DMS53 (cell line): ENCODE measurements at places on chromosomes 2 and 18.

- DNase-seq = peak; percentile 82
Measured at GRCh38 chr2:84495539-84496146, 20.7 kb upstream of the DNAH6 start.

DNA sequence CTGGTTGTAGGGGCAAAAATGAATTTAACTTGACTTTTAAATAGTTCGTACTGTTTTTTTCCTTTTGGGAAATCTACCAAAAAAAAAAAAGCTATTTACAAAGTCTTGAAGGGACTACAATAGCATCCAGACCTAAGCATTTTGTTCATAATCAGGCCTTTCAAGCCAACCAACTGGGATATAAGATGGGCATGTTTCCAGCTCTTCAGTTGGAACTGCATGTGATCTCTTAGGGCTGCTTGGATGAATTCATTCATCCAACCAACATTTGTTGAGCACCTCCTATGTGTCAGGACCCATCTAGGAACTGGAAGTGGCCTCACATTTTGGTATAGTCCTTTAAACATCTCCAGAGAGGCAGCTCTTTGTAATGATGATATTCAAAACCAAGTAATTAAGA lies 98.6 kb downstream of the AAK1 start:
- no peak for DNase-seq

DNA sequence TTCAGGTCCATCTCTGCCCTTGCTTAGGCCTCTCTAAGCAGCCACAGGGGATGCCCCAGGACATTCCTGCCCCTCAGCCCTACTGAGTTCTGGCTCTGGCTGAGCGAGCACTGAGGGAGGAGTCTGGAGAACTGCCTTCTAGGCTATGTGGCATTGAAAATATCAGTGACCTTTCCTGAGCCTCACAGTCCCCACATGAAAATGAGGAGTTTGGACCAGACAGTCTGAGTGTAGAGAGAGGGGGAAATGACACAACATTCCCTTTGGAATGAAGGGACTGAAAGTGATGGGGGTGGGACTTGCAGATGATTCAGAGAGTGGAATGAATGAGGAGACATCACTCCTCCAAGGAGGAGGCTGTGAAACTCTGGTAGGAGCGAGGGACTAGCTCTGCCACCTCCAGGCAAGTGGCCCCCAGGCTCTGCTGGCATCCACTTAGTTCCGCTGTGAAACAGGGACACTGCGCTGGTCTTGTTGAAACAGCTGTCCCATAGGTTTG lies 8.0 kb downstream of the TNS1 start:
- DNase-seq = peak; percentile 79

GRCh38 chr2:189514104-189514503 lies 66.5 kb downstream of the SLC40A1 start:
- no peak for DNase-seq

DNA sequence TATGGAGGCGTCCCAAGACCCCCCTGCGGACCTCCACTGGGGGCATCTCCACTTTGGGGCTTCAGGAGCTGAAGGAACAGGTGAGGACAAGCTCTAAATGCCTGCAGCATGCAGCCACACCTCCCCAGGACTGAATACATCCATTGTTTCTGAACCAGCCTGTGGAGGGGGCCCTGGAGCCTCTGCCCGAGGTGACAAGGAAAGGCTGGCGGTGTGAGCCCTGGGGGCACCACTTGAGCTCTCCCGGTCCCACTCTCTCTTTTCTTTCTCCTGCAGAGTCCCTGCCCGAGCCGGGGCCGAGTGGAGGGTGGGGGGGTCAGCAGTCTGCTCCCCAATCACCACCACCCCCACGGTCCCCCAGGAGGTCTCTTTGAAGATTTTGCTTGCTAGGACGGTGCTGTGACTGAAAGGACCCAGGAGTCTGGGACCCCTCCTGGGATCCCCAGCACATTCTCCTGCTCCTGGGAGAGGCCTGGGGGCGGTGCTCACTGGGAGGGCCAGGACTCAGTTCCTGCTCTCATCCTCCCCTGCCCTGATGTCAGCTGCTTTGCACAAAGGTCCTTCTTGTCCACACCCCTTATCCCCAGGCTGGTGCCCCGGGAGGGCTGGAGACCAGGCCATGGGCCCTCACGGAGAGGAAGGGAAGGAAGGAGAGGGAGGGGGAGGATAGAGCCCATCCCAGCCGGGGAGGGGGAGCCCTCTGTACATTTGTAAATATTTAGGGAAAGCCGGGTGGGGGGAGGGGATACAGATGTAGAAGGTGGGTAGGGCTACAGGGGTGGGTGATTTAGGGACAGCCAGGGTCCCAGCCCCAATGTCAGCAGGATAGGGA lies 5.7 kb downstream of the CHPF start:
- peak; percentile 17 for DNase-seq

GRCh38 chr2:109482361-109482861 lies 131.4 kb downstream of the SEPTIN10 start:
- DNase-seq = no peak

DNA sequence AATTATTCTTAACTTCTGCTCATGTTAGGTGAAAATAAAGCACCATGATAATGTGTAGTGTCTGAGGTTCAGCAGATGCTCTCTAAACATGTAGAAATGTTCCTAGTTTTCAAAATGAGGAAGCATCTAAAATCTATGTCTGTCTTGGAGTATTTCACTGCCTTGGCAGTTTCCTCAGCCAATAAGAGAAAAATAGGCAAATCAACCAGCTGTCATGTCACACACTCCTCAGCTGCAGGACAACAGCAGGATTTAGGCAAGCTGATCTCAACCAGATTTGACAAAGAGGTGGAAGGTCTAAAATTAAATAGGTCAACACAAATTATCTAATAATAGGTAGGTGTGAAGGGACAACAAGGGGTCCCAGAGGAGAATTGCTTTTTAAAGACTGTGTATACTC lies 164.1 kb upstream of the BOD1L2 start:
- no peak for DNase-seq

DNA sequence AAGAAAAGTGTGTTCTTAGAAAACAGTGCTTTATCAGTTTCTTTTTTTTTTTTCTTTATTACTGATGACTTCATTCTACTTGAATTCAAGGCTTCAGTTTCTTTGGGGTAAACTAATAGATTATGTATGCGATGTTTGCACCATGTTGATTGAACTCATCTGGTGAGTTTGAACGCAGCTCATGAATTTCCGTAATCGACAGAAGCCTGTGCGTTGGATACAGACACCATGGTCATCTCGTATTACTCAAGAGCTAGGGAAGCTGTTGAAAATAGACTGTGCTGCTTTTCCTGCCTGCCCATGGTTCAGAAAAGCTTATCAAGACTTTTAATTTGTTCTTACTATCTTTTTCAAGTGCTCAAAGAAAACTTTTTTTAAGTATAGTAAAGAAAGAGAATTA lies 185.5 kb upstream of the NRP2 start:
- no peak for DNase-seq

DNA sequence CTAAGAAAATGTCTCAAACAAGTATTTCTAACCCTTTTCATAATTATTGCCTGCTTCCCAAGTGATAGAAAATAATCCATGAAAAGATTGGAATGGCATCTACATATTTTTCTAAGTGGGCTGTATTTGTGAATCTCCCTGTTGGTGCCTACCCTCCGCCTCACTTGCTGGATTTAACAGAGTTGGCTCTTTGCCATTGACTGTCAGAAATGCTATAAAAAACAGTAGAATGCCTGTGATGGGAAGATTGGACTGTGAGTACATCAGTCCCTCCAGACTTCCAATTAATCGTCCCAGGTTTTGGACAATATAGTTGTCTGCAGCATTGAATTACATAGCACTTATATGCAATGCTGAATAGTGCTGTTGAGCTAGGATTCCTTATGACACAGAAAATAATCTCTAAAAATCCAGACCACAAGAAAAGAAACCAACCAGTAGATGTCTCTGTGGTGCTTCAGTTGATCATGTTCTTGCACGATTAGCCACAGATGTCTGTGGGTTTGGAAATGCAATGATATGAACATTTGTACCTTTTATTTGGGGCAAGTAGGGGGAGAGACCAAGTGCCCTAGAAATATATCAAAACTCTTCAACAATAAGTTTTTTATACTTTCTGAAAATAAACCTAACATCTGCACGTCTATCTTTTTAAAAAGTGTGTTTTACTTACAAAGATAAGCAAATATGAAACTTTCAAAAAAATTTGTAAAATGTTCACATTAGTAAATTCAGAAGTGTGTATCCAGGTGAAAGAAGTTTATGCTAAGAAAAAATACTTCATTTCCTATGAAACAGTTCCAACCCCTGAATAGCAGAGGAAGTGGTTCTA lies 88.5 kb downstream of the DYNAP start:
- DNase-seq = peak; percentile 90

DNA sequence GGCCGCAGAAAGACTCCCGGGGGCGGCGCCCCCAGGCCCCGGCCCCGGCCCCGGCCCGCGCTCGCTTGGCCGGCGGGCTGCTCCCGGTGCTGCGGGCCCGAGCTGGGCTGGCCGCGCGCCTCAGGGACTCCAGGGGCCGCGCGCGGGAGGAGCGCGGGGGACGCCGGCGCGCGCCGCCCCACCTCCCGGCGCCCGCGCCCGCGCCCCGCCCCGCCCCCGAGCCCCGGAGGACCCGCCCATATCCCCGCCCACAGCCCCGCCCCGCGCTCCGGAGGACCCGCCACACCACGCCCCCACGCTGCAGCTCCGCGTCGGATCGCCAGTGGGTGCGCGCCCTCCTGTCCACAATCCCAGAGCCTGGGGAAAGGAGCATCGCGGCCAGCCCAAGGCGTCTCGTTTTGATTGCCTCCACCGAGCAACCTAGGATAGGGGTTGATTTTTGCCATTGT lies at the start of gene PARD6G:
PARD6G (minus strand) TSS at position 122 of the 449 bp plus-strand sequence. CDS start 166 bp downstream, outside the sequence.
- DNase-seq = peak; percentile 93

- no peak for DNase-seq
Measured at GRCh38 chr2:12227941-12228608, 481.6 kb downstream of the LPIN1 start.

GRCh38 chr2:218722876-218723785 lies 12.5 kb downstream of the TTLL4 start:
- DNase-seq = no peak

DNA sequence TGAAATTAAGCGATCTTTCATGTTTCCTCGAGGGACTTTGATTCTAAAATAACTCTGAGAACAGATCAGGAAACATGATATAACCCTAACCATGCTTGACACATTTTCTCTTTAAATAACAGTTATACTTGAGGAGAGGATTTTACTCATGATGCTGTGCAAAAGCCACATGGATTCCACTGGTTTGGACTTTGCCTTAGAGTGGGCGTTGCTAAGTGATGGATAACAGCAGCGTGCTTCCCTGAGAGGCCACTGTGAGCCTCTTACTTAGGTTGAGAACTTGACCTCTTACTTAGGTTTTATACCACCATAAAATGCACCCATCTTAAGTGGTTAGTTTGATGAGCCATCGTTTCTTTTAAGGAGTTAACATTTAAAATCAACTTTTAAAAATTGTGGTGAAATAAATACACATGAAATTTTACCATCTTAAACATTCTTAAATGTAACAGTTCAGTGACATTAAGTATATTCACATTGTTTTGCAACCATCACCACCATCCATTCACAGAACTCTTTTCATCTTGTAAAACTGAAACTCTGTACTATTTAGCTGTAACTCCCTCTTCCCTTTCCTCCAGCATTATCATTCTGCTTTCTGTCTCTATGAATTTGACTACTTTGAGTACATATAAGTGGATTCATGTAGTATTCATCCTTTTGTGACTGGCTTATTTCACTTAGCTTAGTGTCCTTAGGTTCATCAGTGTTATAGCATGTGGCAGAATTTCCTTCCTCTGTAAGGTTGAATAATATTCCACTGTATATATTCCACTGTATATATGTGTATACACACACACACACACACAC lies 22.6 kb downstream of the ANXA4 start:
- DNase-seq = peak; percentile 48

DNA sequence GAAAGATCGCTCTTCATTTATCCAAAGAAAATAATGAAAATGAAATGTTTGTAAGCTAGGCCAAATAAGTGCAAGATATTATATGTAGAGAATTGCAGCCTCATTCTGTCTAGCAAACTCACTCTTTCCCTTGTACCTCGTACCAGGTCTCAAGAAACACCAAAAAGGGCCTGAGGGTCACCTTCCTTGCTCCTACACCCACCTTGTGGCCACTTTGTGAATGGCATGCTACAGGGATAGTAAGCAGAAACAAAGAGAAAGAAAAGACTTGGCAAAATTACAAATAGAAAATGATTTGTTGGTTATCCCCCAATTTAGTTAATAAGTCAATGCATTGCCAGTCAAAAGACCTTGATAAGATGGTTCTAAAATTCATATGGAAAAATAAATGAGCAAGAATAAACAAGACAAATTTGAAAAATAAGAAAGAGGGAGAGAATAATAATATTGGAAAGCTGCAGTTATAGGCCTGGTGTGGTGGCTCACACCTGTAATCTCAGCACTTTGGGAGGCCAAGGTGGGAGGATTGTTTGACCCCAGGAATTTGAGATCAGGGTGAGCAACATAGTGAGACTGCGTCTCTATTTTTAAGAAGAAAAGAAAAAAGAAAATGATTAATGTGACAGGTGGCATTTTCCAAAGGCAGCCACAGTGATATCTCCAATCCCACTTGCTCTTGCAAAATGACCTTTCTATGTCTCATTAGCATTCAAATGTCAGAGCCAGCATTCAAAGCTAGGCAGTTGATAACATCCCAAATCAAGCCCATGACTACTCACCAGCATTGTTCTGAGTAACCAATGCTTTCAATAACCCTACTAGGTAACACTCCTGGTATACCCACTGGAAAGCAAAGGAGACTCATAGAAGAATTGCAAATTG lies 38.8 kb upstream of the BMP10 start:
- DNase-seq = peak; percentile 91

- no peak for DNase-seq
Measured at GRCh38 chr2:163974766-163975165, 239.0 kb upstream of the FIGN start.

GRCh38 chr2:226802573-226802972 lies 3.0 kb upstream of the IRS1 start:
- peak; percentile 83 for DNase-seq

DNA sequence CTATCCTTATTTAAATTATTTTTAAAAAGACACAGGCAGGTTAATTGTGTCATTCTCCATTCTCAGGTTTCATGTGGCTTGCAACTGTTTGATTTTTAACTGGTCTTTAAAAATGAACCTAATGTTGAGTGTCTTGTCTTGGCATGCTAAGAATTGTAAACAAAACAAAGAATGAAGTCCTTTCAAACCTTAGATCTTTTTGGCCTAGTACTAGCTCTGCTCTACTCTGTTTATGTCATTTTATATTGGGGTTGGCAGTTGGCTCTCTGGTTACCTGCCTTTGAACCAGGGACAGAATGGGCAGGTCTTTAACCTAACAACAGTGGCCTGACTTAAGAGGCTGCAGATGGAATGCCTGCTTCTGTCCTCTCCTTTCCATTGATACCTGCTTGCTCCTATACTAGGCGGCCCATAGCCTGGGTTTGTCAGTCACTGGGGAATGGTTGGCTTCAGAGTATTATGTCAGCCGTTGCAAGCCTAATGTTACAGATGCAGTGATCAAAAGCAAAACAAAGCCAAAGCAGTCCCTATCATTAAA lies 85.5 kb downstream of the MTA3 start:
- no peak for DNase-seq

GRCh38 chr2:85733121-85733960 lies 20.4 kb upstream of the ATOH8 start:
- DNase-seq = peak; percentile 36

DNA sequence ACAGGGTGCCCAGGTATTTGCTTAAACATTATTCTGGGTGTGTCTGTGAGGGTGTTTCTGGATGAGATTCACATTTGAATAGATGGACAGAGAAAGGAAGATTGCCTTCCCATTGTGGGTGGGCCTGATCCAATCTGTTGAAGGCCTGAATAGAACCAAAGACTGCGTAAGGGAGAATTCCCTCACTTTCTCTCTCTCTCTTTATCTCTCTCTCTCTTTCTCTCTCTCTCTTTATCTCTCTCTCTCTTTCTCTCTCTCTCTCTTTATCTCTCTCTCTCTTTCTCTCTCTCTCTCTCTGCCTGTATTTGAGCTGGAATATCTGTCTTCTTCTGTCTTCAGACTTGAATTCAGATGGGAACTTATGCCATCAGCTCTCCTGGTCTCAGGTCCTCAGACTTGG lies 148.4 kb downstream of the FAM124B start:
- no peak for DNase-seq
